NCI-H2081 (cell line): ENCODE measurements at places on chromosomes 3 and 15.
A peak's percentile ranks its signal among the peaks of the same experiment; 100 is the strongest.

DNA sequence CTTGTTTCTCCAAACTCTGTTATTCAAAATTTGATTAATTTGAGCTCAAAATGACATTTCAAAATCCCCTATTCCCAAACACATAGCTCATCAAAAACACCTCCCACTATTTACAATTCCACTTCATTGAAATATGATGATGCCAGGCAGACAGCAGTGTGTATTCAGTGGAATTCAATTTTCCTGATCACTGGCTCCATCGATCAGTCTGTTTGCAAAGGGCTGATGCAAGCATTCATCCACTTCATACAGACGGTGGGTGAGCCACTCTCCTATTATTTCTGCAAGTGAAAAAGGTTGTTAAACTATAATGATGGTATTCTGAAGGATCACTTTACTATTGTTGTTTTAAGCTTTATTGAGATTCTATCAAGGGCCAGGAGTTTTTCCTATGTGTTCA lies 90.7 kb downstream of the RTP4 start:
- DNase-seq = no peak

- no peak for DNase-seq
These were observed 61.5 kb upstream of the FNDC3B start for GRCh38 chr3:171977860-171978259.

DNA sequence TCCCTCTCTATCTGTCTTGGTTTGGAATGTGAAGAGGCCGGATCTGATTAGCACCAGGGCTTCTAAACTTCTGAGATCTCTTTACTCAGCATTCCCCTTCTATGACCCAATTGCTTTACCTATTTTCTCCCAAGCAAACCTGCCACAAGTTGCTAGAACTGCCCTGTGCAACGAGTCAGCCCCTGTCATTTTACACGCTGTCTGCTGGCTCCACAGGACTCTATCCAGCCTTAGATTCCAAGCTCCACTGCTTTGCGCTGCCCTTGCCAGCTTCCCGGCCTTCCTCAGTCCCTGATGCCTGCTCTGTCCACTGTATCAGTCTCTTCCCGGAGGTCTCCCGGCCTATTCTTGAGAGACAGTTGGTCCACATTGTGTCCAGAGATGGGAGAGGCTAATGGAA lies 12.3 kb downstream of the CEP19 start:
- DNase-seq = no peak

GRCh38 chr3:4949659-4950058 lies 29.6 kb upstream of the BHLHE40 start:
- no peak for DNase-seq

- no peak for DNase-seq
These were observed 65.8 kb downstream of the SMARCC1 start for GRCh38 chr3:47715928-47716327.

DNA sequence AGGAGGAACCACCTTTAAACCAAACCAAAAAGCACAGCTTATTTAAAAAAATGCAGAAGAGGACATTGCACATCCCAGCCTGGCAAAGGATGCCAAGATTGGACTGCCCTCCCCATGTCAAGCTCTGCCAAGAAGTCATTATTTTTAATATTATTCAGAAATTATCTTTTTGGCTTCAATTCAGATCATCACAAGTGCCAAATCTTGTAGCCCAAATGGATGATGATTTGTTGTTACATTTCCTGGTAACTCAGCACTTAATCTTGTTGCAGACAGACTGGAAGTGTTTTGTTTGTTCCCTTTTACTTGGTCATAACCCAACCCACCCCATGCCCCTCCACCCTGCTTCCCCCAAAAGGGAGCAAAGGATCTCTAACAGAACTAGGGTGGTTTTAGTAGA lies 28.1 kb upstream of the LXN start:
- DNase-seq = peak; percentile 8

DNA sequence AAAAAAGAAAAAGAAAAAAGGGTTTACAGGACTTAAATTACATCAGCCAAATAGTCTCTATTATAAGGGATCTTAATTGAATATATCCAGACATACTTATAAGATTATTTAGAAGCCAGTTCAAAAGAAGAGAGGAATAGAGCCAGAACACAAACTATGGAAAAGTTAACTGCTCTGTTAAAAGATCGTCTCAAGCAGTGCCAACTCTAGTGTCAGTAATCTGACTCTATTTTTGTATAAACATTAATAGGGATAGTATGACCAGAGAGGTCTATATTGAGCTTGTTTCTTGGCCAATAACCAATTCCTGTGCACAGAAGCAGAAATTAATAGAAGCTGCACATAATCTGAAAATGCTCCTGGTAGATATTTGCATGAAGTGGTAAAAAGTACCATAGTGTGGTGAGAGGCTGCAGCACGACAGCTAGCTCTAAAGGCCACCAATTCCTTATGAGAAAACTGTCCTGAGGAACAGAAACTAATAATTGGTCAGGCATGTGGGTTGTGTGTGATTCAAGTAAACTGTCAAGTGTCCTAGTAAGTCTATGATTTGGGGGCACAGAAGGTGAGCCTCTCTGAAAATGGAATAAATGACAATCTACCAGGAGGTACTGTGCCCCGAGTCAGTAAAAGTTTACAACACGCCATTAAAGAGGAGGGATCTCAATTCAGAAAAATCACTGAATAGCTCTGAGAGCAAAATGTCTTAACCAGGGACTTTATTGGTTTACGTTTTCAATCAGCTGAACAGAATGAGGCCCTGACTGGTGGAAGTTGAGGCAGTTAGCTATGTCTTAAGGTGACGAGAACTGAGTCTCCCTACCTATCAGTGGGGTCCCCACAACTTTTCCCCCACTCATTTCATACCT lies 51.5 kb upstream of the NANOGP8 start:
- DNase-seq = no peak

- no peak for DNase-seq
These were observed 8.0 kb downstream of the IGSF10 start for GRCh38 chr3:151452841-151453240.

DNA sequence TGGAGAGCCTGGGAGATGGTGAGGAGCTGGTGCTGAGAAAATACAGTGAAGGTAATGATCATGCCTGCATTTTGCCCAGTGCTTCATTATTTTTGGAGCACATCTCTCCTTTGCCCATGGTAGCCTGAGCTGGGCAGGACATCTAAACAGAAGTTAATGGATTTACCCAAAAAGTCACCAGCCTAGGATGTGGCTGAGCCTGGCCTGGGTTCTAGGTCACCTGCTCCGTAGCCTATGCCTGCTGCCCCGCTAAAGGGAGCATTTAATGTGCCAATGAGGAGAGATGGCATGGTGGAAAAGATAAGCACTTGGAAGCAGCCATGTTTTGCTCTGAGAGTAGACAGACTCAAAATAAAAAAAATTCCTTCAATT lies 41.8 kb upstream of the RHO start:
- DNase-seq = no peak

- no peak for DNase-seq
These were observed 252.1 kb downstream of the NTRK3 start for GRCh38 chr15:88004399-88004798.

GRCh38 chr3:33926998-33927605 lies 128.7 kb downstream of the PDCD6IP start:
- no peak for DNase-seq

GRCh38 chr15:89760303-89761008 lies 9.4 kb upstream of the MESP1 start:
- DNase-seq = peak; percentile 47

DNA sequence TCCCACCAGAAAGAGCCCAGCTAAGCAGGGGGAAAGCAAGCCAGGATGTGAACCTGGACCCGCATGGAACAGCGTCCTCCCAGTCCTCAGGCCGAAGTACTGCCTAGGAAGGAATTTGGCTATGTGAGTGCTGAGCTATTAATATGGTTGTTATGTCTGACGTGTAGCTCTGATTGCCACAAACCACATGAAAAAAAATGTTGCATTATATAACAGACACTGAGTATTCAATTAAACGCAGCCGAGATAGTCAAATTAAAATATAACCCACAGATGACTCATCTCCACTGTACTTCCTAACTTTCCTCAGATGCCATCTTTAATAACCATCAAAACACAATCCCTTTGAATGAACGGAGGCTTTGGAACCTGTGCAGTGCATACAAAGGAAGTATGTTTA lies 111.1 kb downstream of the GABRB3 start:
- DNase-seq = no peak

- DNase-seq = no peak
These were observed 17.1 kb downstream of the STX19 start for GRCh38 chr3:94011233-94011711.

GRCh38 chr3:157471064-157471463 lies 32.2 kb downstream of the VEPH1 start:
- DNase-seq = no peak

DNA sequence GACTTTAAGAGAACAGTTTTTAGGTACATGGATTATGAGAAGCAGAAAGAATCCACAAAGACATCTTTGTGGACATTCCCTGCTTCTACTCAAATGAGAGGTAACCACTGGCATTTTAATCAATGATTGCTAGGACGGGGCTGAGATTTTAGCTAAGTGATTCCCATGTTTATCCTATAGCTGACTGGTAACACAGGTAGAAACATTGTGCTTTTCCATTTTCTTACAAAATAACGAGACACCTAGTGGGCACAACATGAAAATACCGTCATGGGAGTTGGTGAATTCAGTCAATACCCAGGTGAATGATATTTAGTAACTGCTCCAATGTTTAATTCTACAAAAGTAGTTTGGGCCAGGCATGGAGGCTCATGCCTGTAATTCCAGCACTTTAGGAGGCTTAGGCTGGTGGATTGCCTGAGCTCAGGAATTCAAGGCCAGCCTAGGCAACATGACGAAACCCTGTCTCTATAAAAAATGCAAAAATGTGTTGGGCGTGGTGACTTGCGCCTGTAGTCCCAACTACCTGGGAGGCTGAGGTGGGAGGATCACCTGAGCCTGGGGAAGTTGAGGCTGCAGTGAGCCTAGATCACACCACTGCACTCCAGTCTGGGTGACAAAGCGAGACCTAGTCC lies 37.2 kb upstream of the DENND4A start:
- DNase-seq = peak; percentile 13

DNA sequence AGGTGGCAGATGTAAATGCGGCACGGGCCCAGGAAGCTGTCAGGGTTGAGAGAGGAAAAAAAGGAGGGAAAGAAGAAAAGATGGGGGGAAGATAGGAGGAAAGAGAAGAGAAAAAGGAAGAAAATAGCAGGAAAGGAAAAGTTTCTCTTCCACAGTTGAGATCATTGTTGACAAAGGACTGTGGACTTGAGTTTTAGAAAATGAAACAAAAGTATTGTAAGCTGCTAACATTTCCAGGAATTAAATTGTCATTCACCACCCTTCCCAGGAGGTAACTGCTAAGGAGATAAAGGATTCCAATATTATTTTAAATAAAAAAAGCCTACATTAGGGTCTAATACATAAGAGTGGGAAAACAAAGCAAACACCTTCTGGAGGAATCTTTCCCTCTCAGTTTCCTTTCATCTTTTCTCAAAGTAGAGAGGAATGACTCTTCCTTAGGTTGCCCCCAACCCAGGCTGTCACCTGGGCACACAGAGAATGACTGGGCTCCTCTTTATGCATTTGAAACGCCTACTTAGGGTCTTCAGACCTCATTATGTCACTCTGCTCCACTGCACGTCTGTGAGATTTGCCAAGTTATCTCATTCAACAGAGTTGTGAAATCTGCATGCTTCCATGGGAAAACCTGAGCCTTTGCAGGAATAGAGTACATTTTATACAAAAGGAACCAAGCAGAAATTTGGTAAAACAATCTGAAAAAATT lies 194.0 kb downstream of the TNIK start:
- DNase-seq = no peak

DNA sequence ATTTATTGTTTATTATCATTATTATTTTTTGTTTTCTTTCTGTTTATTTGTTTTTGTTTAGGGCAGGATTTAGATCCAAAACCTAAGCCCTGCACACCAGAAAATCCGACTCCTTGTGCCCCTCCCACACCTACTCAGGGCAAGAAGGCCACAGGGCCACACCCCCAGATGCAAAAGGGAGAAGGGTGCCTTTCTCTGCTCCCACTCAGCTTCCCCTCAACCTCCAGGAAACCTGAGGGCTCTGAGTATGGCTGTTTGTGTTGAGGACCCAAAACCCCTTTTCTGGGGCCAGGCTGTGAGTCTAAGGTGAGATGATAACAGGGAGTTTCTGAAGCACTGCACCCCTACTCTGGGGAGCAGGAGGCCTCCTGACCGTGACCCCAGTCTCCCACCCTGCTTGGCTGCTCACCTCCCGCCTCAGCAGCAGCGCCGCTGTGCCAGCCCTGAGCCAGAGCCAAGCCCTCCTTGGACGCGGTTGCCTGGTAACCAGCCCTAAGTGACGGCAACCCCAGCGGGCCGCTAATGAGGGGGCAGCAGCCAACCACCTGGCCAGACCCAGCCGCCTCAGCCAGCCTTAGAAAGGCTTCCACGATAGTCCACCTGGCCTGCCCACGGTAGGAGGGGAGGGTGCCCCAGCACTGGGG lies 6.4 kb upstream of the C15orf39 start:
- peak; percentile 91 for DNase-seq

DNA sequence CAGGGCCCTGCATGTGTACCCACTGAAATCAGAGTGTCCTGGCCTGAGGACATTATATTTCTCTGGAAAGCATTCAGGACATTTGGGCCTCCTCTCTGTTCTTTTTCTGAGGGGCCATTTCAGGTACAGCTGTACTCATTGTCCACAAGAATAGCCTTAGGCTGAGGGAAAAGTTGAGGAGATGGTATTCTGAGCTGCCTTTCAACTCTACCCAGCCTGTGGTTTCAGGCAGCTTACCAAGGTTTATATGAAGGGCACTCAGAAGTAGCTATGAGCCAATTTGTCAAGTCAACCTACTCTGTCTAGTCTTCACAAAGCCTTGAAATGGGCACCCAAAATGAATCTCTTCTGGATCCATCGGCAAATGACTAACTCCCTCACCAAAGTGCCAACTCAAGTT lies 9.4 kb downstream of the ATP13A4 start:
- no peak for DNase-seq

DNA sequence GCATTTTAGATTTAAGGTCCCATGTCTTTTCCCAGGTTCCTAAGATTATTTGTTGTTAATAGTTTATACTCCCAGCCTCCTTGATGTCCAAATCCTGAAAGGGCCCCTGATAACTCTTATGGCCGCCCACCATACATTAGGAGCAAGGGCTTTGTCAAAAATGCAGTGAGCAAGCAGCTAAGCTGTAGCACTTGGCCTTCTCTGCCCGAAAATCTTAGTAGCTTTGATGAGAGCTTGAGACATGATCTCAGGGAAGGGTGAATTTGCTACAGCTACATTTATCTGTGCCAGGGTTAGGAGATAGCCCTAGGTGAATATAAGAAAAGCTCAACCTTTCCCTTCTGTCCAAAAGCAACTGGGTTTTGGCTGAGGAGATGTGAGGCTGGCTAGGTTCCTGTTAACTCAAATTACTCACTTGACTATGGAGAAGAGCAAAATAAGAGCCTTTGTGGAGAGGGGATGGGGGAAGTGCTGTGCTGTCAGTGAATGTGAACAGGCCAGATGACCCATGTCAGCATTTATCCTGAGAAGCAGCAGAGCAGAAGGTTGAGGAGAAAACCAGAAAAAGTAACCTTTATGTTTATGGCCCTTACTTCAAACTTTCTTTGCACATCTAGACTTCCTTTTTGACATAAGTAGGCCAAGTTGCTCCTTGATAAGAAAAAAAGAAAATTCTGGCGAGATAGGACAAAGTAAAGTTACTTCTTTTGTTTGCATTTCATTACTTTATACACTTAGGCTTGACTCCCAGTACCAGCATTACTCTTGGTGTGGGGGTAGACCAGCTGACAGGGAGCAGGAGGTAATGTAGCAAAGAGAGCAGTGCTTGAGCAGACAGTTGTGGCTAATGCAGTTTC lies 21.1 kb downstream of the MAPK6 start:
- DNase-seq = no peak
